Lung microvascular endothelial cell (primary cell): ENCODE measurements at places on chromosomes 12 and 14. TPM values are rescaled to one million over a fixed set of nuclear protein-coding genes. Genes with fewer than 3 reads are reported as not detected.

Gene NCAPD2
- total RNA-seq, result 15.3 and 32.9 TPM in 2 replicates

Gene TAS2R14
- total RNA-seq, result 0.87 and 1.4 TPM in 2 replicates

DNA sequence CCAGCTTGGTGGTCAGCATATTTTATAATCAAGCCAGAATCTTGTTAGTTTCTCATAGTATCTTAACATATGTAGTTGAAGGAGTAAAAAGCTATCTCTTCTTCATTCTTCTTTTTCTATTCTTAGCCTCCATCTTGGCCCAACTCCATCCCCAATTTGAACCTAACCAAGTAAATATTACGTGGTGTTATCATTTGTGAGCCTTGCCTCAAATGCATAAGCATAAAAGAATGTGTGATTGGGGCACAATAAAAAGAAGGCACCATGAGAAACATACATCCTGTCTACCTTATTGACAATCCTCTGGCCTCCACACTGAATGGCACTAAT, 181.4 kb upstream of the BMP4 start:
- DNase-seq, result no peak

Gene TBK1
- total RNA-seq, result 24.6 and 28.6 TPM in 2 replicates

Gene PRR4
- total RNA-seq, result 0.22 and 0.40 TPM in 2 replicates

GRCh38 chr14:64324895-64325294, 30.7 kb upstream of the ESR2 start:
- DNase-seq, result no peak

Gene EPYC
- not detected in 2 replicates for total RNA-seq

DNA sequence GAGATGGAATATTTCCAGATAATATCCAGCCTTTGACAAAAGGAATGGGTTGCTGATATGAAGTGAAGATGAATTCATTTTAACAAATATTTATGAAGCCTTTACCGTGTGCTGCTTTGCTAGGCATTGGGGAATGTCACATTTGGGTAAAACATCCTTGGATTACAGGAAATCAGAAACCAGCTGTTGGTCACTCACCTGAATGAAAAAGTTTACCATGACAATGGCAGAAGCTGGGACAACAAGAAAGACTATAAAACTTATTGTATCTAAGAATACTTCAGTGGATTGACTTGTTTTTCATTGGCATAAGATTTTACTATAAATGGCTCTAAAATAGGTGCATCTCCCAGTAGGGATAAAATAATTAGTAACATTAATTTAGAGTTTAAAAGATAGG, 19.7 kb downstream of the PPP4R4 start:
- no peak for DNase-seq

Gene PZP
- total RNA-seq, result under 0.01 and 0.22 TPM in 2 replicates
